ENCODE measurements at places on chromosomes 11 and 22.

GRCh38 chr22:46625843-46626349 lies 5.7 kb downstream of the GRAMD4 start:
- no peak for DNase-seq

GRCh38 chr11:2792381-2793250 lies 92.8 kb upstream of the KCNQ1OT1 start:
- DNase-seq, result peak; percentile 14

DNA sequence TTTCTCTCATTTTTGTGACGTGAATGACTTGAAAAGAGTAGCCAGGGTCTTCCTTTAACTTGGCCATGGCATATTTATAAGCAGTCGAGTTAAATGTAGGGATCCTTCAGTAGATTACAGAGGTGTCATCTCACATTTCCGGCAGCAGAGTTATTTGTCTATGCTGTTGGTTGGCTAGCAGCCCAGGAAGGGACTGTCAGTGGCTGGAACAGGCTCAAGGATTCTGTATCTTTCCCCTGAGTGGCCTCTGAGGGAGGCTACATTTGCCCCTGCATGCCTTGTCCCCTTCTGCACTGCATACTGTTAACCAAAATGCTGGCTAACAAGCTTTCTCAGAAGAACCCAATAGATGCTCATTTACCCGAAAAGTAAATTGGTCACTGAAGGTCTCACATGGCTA lies 187.6 kb downstream of the PGR start:
- DNase-seq, result no peak

GRCh38 chr11:45982656-45983470 lies 60.4 kb downstream of the LARGE2 start:
- no peak for DNase-seq

- no peak for DNase-seq
Measured at GRCh38 chr11:82980292-82980691, 78.8 kb downstream of the DDIAS start.

DNA sequence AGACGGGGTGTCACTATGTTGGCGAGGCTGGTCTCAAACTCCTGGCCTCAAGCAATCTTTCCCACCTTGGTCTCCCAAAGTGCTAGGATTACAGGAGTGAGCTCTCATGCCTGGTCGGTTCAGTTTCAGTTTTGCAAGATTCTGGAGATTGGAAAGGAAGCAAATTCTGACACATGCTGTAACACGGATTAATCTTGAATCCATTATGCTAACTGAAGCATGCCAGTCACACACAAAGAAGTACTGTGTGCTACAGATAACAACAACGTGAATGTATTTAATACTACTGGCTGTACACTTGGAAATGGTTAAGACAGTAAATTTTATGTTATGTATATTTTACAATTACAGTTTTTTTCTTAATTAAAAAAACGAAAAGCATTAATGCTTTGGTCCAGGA lies 107.6 kb downstream of the MED15 start:
- no peak for DNase-seq

DNA sequence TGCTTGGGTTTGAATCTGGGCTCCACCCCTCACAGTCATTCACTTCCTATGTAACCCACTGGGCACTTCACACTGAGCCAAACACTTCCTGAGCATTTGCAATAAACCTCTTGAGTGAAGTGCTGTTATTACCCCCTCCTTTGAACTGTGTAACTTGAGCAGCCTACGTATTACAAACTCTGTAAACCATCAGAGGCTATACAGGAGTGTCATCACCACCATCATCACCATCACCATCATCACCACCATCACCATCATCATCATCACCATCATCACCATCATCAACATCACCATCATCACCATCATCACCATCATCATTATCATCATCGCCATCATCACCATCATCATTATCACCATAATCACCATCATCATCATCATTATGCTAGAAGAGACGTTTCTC lies 18.4 kb downstream of the RTL6 start:
- DNase-seq, result no peak

DNA sequence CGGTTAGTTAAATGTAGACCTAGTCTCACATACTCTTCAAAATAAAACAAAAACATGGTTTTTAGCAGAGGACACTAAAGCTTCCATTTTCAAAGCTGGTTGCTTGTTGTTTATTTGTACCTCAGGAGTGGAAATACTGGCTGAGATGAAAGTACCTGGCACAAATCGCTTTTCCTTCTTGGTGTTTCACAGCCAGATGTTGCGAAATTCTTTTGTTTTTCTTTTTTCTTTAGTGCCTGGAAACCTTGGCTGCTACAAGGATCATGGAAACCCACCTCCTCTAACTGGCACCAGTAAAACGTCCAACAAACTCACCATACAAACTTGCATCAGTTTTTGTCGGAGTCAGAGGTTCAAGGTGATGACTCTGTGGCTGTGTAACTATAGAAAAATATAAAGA lies 48.3 kb downstream of the KREMEN1 start:
- DNase-seq, result no peak

GRCh38 chr11:80432057-80432456 lies 991.2 kb upstream of the TENM4 start:
- no peak for DNase-seq

DNA sequence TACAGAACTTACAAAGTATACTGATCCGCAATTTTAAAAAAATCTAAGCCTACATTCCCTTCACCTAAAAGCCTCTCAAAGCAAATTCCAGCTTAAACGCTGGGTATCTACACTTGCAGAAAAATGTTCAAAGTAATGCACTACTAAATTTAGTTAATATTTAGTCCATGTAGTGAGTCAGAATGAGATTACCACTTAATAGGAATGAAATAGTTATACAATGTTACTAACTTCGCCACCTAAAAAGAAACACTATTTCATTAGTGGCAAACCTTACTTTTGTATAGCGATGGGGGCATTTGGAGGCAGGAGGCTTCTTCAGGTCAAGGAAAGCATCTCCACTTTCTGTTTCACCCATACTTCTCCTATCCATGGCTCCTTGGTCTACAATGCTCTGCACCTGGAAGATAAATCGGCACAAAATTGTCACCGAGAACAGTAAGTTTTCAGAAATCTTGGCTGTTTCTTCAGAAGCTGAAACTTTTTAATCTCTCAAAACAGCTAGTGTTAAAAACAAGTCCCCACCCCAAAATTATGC lies 1.2 kb downstream of the EIF4ENIF1 start:
- no peak for DNase-seq

GRCh38 chr11:88619656-88620385 lies 282.3 kb upstream of the CTSC start:
- DNase-seq, result no peak

DNA sequence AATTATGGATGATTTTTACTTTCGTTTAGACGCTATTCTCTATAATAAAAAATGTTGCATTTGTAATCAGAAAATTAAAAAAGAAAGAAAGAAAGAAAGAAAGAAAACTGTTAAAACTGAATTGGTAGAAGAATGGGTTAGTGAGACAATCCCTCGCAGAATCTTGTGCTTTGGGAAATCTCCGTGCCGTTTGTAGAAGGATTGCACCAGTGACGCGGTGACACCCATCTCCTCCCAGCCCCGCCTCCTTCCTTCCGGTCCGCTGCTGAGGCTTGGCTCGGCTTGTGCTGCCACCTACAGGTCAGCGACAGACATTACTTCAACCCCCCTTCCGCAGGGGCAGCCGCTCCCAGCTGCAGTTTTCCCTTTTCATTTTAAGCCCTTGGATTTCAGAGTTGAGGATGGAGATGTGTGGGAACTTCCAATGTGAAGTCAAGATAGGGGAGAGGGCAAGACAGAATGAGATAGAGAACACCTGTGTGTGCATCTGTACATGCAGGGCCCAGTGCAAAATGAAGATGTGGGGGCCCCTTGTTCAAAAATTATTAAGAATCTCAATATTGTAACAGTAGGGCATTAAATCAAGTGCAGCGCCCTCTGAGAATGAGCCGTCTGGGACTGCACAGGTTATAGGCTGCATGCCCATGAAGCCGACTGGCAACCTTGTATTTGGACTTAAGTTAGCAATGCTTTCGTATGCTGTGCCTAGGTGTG lies 41.1 kb downstream of the TST start:
- DNase-seq, result peak; percentile 89

- DNase-seq, result peak; percentile 57
Measured at GRCh38 chr11:74702383-74703007, 28.7 kb downstream of the CHRDL2 start.

GRCh38 chr22:32177221-32177765 lies 18.2 kb upstream of the C22orf42 start:
- no peak for DNase-seq

GRCh38 chr22:35089139-35089538 lies 23.2 kb downstream of the ISX start:
- no peak for DNase-seq

DNA sequence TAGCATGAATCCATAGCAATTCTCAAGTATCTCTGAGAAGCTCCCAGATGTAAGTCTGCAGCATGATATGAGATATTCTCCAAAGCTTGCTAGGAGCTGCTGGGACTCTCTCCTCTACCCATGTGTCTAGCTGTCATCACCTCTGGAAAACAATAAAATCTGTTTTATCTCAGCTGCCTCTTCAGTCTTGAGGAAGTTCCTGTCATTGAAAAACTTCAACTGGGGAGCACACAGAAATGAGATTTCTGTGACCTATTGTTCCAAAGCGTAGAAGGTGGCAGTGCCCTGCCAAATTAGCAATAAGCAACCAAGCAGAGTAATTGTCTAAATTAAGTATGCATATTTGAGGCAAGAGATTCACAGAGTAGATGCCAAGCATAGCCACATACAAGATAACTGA lies 1380.6 kb upstream of the RAG2 start:
- no peak for DNase-seq

- no peak for DNase-seq
Measured at GRCh38 chr11:50187220-50187619, 154.5 kb downstream of the OR4C45 start.

DNA sequence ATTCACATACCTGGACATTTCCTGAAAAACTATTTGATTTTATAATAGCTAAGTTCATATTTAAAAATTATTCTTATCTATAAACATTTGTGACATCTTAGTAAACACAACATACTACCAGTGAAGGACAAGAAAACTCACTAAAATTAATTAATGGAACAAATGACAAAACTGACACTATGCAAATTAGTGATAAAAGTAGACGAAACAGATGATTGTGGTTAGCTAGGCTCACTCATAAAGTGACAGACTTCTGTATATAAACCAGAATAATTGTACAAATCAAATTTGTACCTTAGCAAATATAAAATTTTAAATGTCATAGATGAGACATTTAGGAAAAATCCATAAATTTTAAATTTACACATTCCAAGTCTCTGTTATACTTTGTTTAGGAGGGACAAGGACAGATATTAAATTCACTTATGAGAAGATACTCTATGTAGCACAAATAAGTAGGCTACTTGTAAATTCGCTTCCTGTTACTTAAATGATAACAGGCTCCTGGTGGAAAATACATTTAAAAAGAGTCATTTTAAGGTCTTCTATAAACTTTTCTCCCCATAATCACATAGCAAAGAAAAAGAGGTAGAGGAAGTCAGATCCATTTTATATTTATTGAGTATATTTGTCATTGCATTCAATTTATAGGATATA lies 81.2 kb downstream of the KIF18A start:
- DNase-seq, result no peak

DNA sequence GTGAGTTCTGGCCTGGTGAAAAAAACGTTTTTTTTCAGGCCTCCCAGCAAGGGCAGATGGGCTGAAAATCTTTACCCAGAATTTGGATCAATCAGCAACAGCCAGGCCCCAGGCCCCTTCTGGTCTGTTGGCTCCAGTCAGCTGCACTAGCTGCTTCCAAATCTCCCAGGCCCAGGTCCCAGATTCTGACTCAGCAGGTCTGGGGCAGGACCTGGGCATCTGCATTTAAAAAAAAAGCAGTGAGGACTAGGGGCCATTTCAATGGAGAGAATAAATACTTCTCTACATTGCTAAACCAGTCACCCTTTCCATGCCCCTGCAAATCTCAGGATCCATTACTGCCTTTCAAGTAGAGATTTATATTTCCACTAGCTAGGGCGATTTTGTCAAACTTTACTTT lies 4.3 kb downstream of the SLC15A3 start:
- DNase-seq, result no peak

DNA sequence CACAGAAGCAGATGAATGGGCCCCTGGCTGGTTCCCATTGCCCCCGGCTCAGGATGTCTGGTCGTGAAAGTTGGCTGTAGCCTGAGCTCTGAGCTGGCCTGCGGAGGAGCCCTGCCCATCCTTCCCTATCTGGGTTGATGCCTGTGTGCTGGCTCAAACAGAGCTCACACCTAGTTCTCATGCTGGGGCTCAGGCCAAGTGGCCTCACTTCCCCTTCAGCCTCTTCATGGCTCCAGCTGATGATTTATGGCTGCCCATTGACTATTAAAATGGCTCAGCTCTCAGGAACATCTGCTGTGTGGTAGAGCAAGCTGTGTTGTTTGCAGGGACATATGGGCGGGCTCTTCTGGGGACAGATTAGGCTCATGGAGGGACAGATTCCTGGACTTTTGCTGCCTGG lies 64.7 kb downstream of the ADAMTS15 start:
- no peak for DNase-seq

DNA sequence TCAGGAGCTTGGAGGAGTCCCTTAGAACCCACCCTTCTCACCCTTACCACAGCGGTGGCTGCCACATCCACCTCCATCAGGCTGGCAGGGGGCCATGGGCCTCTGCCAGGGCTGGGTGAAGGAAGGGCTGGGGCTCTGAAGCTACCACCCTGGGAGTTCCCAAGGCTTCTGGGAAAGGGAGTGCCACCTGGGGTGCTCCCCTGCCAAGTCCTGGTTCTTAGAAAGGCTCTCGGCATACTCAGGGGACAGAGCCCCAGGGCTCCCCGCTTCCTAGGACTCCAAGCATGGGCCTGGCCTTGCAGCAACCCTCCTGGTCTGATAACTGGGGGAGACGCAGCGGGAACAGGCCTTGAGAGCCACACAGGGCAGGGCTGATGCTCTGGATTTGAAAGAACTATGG lies 438 bp upstream of the PLA2G3 start:
- no peak for DNase-seq

- DNase-seq, result no peak
Measured at GRCh38 chr11:121767433-121767832, 314.7 kb upstream of the SORL1-AS1 start.

DNA sequence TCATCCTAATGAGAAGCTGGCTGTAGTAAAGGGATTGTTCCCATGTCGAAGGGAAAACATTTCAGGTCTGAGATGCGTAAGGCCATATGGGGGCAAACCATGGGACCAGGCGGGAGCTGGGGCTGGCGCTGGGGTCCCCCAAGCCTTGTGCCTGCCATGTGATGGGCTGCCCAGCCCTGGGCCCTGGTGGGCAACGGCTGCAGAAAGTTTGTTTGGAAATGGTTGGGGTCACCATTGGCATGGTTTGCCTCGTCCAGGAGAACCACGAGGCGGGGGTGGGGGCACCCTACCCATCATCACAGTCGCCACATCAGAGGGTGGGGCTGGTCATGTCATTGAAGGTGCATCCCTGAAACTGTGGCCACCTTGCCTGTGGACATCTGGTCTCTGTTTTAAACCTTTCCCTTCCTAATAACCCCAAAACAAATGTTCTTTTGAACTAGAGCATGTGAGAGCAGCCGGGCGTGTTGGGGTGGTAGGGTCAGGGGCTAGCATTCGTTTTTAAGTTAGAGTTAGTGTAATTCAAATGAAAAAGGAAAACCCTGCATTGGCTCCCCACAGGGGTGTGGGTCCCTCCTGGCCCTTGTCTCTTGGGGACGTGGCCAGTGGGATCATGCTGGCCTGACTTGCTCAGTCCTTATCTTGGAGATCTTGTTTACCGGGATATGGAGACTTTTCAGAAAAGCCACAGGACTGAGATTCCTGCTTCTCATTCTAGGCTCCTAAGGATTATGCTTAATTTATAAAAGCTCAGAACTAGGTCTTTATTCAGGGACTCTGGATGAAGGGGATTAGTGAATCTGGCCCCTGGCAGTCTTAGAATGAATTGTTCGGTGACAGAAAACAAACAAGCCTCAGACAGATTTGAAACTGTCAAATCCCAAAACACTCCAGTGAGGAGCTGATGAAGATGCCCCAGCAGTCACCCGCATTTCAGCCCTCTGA lies 98.5 kb downstream of the CTTN start:
- DNase-seq, result no peak

Measured in activated CD8-positive, alpha-beta memory T cell treated with anti-CD3 and anti-CD28 coated beads, Interleukin-2, amount 50 U/mL, for 4 hours (primary cell).